ENCODE measurements at places on chromosomes 2 and 18.

- DNase-seq, result no peak
Measured at GRCh38 chr2:98715812-98716451, 15.0 kb downstream of the MGAT4A start.

- DNase-seq, result no peak
Measured at GRCh38 chr2:141423124-141423523, 707.7 kb downstream of the LRP1B start.

GRCh38 chr2:108377815-108378630 is at the start of gene SULT1C4:
Gene SULT1C4, plus strand, starts transcription at chr2:108377954. Its CDS starts 384 bp downstream, at chr2:108378338.
- no peak for DNase-seq

DNA sequence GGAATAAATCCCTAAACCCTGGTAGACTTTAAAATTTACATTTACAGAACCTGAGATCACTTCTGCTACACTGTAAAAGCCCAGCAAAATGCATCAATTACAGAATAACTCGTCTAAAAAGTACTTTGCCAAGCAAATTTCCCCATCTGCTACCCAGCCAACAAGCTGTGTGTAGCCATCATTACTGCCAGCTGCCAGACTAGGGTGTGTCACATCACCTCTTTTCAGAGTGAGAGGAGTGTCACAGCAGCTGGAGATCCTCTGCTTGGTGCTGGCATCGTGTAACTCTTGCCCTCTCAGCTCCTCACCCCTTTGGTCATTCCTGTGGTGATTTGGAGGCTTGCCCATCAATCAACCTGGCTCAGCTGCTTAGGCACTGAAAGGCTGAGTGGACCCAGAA is 340.4 kb upstream of the MMADHC start:
- DNase-seq, result no peak

- DNase-seq, result no peak
Measured at GRCh38 chr2:224059178-224059577, 20.1 kb upstream of the SERPINE2 start.

GRCh38 chr2:146374505-146374904 is 1470.3 kb upstream of the ACVR2A start:
- DNase-seq, result no peak

DNA sequence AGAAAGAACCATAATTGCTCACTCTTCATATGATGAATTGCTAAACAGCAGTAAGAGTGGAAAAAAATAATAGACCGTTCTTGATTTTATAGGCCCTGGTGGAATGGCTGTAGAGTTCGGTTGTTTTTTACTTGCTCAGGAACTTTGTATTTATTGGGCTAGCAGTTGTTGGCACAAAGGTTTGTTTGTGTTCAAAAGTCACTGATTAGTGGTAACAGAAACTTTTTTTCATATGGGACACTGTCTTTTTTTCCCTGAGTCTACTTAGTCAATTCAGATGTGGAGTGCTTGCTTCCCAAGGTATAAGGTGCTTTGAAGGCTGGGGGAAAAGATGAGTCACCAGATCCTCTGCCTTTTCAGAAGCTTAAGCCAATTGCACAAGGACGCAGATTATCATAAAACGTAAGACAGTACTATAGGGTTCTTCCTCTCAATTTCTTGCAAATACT is 25.8 kb downstream of the PHLPP1 start:
- DNase-seq, result no peak

DNA sequence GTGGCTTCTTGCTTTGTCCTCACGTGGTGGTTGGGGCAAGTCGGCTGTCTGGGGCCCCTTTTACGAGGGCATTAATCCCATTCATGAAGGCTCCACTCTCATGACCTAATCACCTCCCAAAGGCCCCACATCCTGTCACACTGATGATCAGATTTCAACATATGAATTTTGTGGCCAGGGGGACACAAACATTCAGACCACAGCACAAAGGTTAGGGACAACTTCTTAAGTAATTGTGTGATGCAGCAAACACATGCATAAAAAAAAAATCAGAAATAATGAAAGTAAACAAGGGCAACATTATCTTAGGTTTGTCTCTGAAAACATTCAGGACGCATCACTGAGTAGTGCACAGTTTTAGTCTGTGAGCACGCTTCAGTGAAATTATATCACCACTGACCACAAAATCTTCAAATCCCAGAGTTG is 54.2 kb upstream of the FRZB start:
- no peak for DNase-seq

DNA sequence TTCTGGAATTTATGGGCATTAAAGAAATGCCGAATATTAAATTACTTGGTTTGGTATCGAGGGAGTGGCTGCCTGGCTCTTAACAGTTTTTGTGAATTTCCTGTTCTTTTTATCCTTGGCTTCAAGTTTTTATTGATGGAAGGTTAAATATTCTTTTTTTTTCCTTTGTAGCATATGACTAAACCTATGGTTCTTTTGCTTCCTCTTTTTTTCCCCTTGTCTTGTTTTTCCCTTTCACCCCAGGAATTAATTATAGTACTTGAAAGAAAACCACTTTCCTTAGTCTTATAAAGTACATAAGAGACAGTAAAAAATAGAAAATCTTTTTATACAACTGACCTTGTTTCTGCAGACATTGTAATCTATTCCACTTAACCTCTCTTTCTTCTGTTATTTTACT is 42.4 kb downstream of the MGAT5 start:
- no peak for DNase-seq

GRCh38 chr2:238921259-238921658 is 73.4 kb downstream of the TWIST2 start:
- no peak for DNase-seq

DNA sequence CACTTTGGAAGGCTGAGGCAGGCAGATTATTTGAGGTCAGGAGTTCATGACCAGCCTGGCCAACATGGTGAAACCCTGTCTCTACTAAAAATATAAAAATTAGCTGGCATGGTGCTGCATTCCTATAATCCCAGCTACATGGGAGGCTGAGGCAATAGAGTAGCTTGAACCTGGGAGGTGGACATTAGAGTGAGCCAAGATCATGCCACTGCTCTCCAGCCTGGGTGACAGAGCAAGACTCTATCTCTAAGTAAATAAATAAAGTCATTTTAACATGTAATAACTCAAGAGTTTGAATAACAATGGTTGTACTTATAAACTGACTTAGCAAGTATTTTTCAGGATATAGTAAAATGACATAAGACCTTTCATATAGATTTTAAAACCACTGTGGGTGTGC is 169.3 kb upstream of the FN1 start:
- no peak for DNase-seq

DNA sequence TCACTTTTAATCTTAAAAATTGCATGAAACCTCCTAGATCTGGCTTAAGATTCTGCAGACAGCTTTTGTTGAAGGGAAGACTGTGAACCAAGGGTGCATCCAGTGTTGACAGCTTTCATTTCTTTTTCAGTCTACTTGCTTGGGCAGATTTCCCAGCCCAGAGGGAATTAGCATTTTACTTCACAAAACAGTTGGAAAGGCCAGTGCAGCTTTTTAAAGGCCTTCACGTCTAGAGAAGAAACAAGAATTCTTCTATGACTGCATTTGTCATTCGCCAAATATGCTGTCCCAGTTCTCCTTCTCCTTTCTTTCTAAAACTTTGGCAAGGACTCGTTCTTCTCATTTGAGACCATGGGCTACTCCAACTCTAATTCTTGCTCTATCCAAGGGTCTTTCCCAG is 17.4 kb downstream of the NTSR2 start:
- no peak for DNase-seq

DNA sequence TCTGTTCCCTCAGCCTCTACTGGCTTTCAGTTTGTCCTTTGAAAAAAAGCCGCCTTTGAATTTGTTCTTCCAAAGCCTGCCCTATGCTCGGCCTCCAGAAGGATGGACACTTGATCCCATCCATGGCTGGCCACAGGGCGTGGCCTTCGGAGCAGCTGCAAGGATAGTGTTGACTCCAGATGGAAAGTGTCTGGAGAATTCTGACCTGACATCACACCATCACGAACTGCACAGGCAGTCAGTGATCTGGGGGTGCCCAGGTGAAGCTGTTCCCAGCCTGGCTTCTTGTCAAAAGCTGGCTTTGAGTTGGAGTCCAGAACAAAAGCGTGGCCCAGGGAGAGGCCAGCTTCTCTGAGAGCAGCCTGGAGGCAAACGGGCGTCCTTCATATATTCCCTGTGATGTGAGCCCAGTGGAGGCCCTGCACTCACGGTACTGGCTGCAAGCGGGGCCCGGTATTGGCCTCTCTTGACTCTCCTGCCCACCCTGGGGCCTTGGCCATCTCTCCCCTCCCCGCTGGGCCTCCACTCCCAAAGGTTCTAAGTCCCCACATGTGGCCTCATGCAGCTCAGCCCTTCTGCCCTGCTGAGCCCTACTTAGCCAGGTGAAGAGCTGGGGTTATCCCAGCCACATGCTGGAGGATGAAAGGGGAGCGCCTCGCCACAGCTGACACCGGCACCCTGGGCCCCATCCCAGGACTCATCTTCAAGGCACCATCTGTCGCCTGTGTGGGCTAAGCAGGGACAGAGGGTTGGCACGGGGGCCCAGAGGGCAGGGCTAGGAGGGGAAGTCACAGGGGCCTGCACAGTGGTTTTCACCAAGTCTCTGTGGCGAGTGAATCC is 20.4 kb upstream of the ATOH8 start:
- DNase-seq, result no peak

- DNase-seq, result no peak
Measured at GRCh38 chr2:120722246-120722567, 13.5 kb upstream of the GLI2 start.

- no peak for DNase-seq
Measured at GRCh38 chr2:208549546-208550158, 143.1 kb downstream of the PTH2R start.

GRCh38 chr18:37588289-37588688 is 22.7 kb upstream of the CELF4 start:
- DNase-seq, result no peak

GRCh38 chr2:196598412-196598811 is 41.1 kb upstream of the CCDC150 start:
- no peak for DNase-seq

- DNase-seq, result no peak
Measured at GRCh38 chr2:186125156-186125555, 360.9 kb upstream of the ZC3H15 start.

GRCh38 chr2:69979902-69980807 is 18.7 kb upstream of the ASPRV1 start:
- no peak for DNase-seq

GRCh38 chr2:191347881-191348280 is 102.7 kb downstream of the MYO1B start:
- no peak for DNase-seq

GRCh38 chr2:72894514-72894913 is 7.3 kb downstream of the SPR start:
- no peak for DNase-seq

GRCh38 chr2:1863386-1863785 is 119.1 kb upstream of the PXDN start:
- no peak for DNase-seq

GRCh38 chr2:230343747-230344146 is 16.8 kb downstream of the SP140L start:
- DNase-seq, result no peak

GRCh38 chr2:9206991-9207640 is 504 bp downstream of the ASAP2 start:
- DNase-seq, result no peak

DNA sequence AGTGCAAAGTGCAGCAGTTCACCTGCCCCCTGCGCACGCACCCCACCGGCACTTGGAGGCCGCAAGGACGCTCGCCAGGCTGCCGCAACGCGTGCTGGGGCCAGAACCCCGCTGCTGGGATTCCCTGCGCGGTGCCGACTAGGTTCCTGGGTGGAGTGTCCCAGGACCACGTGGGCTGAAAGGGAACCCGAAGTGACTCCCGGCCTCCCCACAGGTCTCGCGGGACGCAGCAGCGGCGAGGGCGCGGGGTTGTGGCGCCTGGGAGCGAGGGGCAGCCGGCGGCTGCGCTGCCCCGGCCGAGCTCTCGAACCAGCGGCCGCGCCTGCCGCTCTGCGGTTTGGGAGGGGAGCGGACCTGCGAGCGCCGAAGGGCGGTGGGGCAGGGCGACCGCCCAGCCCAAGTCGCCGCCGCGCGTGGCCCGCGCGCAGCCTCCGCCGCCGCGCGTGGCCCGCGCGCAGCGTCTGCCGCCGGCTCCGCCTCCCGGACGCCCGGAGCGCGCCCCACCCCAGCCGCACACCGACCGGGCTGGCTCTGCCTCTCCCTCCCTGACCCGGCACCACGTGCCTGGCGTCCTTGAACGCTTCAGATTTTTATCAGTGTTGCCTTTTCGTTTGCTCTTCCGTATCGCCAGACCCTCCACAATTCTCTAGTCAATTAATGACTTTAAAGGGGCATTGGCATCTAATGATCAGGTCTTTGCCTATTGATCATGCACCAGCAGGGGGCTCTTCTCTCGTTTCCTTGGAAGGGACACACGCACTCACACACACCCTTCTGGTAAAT is at the start of gene FTCDNL1:
Gene FTCDNL1, minus strand, starts transcription at position 475 of the 783 bp plus-strand sequence. CDS start 2,230 bp downstream, outside the sequence.
- DNase-seq, result peak; percentile 24

- DNase-seq, result no peak
Measured at GRCh38 chr2:151325581-151326095, 31.8 kb upstream of the TNFAIP6 start.

DNA sequence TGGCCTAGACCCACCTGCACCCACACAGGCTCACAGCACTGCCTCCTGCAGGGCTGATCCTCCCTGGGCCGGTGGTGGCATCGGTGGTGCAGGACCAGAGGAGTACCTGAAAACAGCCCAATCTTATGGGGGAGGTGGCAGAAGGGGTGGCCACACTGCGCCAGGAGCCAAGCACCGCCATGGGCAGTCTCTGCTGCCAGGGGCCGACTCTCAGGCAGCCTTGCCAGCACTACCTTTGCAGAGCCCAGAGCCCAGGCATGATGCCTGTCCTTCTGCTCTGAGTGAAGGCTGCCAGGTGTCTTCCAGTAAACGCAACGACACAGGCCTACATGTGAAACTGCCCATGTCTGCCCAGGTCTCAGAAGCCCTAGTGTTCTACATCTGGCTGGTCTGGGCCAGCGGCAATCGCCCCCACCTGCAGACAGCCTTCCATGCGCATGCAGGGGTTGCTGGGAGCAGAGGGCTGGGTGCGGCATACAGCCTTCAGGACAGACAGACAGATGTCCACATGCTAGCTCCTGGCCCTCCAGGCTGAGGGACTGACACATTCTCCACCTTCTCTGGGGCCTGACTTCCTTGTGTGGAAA is 6.8 kb downstream of the HS6ST1 start:
- DNase-seq, result no peak

DNA sequence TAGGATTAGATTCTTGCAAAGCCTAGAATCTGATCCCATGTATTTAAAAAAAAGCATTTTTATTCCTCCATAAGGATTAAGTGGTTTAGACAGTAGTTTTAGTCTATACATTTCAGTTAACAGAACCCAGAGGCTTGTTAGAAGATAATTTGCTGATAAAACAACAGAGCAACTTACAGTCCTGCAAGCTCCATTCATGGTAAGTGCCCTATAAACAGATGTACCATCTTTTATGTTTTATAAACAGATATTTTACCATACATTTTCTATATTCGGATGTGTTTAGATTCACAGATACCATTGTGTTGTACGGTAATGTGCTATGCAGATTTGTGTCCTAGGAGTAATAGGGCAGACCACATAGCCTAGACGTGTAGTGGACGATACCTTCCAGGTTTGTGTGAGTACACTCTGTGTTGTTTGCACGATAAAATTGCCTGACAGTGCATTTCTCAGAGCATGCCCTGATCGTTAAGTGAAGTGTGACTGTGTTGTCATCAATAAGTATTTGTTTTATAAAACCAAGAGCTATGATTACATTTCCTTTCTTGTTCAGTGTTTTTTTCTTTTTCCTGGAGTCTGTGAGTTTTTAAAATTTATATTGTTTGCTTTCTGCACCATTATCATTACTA is 54.2 kb downstream of the CERS6 start:
- no peak for DNase-seq

GRCh38 chr2:3771576-3771975 is 68.2 kb downstream of the DCDC2C start:
- no peak for DNase-seq
